ENCODE measurements at places on chromosomes 16 and 17. TPM values are rescaled to one million over a fixed set of nuclear protein-coding genes. Genes with fewer than 3 reads are reported as not detected.

DNA sequence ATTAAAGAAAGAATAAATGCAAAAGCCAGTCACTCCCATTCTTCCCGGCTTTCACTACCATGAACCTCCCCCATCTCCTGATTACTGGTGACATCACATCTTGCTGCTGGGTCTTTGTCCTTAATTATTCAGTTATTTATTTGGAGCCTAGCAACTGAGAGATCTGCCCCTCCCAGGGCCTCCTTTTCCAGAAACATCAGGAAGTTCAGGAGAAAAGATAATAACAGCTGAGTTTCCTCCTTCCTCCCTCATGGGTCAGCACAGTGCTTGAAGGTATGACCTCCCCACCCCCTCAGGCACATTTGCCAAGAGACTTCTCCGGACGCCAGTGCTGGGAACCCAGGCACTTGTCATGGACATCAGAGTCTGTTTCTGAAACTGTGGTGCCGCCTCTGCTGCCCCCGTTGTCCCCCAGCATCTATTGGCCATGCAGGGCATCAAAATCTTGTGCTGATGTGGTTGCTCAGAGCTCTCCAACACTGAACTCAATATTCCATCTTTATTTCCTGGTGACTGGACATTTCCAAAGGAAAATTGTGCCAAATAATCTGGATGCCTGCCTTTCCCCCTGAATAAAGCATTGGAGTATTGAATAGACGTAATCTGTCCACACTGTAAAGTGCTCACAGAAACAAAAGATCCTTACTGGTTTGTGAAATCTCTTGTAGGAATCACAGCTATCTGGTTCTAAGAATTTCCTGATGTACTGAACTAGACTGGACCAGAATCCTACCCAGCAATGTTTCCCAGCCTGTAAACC lies 71.8 kb downstream of the ZNF18 start:
- DNase-seq, result peak; percentile 52

DNA sequence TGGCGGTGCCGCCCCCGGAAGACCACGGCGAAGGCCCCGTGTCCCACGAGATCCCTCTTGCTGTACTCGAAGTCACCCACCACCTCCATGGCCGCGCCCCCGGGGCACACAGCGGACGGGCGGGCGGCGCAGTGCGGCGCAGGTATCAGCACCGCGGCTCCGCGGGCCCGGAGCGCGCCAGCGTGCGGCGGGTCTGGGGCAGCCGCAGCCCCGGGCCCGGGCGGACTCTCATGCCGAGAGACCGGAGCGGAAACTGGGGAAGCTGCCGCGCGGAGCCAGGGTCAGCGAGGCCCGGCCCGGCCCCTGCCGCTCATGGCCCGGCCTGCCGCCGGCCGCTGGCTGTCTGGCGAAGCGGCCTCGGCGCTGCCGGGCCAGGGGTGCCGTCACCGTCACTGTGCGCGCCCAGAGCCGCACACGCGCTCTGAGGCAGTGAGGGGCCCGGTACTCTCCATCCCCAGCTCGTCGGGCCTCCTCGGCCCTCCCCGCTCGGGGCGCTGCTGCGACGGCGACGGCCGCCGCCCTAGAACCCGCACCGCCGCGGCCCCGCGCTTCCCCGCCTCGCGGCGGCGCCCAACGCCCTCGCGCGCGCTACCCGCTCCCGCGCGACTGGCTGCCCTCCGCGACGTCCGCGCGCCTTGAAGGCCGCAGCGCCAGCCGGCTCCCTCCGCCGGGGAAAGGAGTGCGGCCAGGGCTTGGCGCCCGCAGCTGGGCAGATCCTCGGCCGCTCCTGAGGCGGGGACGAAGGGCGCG lies at the start of gene ULK2:
TSS of gene ULK2 (minus strand) at position 608 of the 750 bp plus-strand sequence. CDS start at position 89, 519 bp downstream.
- DNase-seq, result peak; percentile 91

- peak; percentile 40 for DNase-seq
Measured at GRCh38 chr16:13873835-13874438, 46.0 kb upstream of the ERCC4 start.

GRCh38 chr16:76879420-76879819 lies 311.6 kb upstream of the MON1B start:
- DNase-seq, result no peak

GRCh38 chr17:49114703-49115102 lies 17.9 kb upstream of the B4GALNT2 start:
- DNase-seq, result no peak

- DNase-seq, result peak; percentile 93
Measured at GRCh38 chr16:24988593-24989338, 26.4 kb downstream of the ARHGAP17 start.

Gene SLC5A10
- polyA plus RNA-seq, result not detected

DNA sequence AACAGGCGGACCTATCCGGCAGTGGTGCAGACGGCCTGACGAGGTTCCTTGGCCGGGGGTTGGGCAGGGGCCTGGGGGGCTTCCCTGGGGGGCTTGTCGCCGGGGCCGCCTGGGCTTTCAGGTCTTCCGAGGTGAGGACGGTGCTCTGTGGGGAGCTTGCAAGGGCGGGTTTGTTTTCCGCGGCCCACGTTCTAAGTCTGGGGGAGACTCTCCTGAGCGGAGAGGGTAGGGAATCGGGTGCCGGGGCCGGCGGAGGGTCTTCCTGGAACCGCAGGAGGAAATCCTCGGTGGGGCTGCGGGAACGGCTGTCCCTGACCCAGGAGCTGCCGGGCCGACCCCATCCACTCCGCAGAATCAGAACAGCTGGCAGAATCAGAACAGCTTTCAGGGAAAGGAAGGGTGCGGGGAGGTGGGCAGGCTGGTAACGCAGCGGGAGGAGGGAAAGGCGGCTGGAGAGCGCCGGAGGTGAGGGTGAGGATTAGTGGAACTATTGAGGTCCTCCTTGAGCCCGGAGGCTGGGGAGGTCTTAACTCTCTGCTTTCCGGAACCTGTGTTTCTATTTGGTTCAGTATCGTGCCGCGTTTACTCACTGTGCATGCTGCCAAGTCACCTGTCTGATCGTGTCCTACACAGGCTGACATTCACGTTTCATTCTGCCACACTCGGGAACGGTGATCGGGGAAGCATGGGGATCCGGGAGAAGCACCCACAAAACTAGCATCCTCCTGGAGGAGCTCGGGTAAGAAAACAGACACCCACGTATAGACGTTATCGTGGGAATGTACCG lies 28.9 kb downstream of the CPSF4L start:
- peak; percentile 49 for DNase-seq

DNA sequence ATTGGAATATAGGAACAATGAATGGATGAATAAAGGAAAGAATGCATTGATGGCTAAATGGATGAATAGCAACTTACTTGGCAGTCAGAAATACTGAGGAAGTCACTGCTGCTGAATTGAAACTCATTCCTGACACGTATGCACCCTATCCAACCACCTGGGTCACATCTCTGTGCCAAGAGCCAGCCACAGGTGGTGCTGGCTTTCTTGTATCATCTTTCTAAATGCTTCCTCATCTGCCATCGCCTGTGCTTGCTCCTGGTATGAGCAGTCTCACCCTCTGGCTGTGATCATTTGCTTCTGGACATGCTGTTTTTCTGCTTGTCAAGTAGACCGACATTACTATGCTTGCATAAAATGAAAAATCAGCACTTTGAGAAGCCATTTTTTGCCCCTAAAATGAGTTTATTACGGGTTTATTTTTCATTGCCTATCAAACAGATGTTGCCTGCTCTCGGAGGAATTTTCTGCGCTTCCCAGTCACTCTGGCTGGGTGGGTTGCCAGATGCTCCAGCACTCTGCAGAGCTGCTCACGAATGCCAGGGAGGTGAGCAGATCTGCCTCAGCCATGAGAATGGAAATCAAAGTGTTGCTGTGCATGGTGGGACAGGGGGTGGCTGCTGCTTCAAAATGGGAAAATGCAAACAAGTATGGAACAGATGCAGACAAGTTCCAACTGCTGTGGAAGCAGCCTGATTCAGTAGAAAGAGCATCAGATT lies 1349.6 kb upstream of the CDH8 start:
- no peak for DNase-seq

DNA sequence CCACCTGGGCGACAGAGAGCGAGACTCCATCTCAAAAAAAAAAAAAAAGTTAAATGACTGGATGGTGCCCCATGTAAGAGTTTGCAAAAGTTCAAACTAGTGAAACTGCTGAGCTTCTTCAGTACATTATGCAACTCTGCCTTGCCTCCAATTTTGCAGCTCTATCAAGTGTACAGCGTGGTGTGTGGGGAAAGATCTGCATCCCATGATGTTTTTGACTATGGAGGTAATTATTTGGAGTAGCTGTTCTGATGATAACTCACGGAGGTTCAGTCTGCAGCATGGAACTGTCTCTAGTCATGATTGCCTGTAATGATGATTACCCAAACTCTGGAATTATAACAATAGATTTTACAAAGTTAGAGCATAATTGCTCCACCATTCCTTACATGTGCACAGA lies 149.6 kb downstream of the PITPNC1 start:
- no peak for DNase-seq

Gene PSMD12
- 35.3 TPM for polyA plus RNA-seq
